ENCODE measurements at places on chromosomes 13 and 19.
A peak's percentile ranks its signal among the peaks of the same experiment; 100 is the strongest.

- DNase-seq = peak; percentile 17
Observed at GRCh38 chr19:1725100-1726064, 27.9 kb upstream of the ONECUT3 start.

- no peak for DNase-seq
Observed at GRCh38 chr19:4976401-4977298, 7.7 kb downstream of the KDM4B start.

DNA sequence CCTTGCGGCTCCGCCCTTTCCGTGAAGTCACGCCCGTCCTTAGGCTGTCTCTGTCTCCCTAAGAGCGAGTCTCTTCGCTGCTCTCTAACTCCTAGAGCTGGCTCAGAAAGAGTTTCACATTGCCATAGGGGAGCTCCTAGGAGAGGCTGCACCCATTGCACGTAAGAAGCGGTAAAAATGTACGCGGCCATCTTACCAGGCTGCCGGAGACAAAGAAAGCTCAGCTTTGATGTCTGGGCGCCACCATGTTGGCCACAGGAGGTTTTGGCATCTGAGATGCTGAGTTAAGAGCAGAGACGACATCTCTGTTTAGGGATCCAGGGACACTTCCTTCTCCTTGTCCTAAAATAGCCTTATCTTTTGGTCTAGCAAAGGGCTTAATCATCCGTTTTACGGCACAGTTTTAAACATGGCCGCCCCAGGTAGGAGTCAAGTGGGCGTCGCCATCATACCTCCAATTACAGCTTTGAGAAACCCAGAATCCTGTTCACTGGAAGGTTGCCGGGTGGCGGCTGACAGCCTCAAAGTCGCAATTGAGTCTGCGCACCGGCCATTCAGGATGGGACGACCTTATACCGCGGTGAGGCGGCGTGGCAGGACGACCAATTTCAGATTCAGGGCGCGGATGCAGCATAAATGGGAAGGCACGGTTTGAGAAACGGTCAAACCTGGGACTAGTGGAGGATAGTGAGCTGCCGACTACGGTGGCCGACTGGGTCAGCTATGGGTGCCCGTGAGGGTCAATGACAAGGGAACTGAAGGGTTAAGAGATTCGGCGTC is at the start of gene ZNF793:
TSS of gene ZNF793 (plus strand) at position 553 of the 780 bp plus-strand sequence. CDS start 16,501 bp downstream, outside the sequence.
- peak; percentile 76 for DNase-seq

GRCh38 chr13:113882716-113883115 is 18.8 kb upstream of the GAS6 start:
- DNase-seq = no peak

GRCh38 chr19:12314553-12314952 is 18.9 kb downstream of the ZNF563 start:
- no peak for DNase-seq

DNA sequence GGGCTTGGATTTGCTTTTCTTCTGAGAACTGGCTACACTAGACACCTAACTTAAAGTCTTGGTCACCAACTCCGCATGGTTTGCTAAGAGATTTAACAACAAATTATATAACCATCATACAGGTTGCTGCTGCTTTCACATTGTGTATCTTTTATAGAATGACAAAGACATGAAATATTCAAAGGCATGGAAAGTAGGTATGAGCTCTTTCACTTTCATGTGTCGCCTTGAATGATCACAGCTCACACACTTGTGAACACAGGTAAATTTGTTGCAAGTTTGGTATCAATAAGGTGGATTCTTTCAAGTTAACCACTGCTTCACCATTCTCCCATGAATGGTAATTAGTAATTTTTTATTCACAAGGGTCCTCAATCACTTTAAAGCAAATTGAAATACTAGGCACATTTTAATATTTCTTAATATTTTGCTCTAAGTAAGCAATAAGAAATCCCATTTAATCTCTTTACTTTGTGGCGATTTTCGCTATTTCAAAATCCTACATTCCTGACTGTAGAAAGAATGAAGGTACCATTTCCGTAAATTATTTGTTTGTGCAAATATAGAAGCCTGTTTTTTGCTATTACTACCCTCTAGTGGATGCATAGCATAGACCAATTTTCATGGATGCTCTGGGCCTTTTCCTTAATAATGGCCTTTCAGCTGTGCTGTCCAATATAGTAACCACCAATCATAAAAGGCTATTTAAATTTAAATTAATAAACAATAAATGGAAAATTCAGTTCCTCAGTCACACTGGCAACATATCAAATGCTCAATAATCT is 45.5 kb upstream of the FREM2 start:
- no peak for DNase-seq

- no peak for DNase-seq
Observed at GRCh38 chr13:97332742-97333141, 101.2 kb upstream of the RAP2A start.

DNA sequence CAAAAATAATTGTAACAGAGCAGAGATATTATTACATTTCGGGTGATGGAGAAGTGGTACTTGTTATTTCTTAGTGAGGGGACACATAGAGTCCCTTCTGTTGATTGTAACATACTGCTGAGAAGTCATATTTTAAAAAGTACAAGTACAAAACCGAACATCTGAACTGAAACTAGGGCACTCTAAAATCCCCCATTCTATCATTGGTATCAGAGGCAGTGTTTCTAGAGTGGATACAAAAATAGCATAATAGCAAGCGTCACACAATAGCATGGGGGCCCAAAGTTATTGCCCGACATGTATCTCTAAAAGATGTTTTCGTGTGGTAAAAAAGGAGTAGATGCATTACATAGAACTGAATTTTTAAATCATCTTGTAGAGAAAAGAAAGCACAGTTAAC is 502.1 kb upstream of the SLC10A2 start:
- DNase-seq = no peak

GRCh38 chr19:53549340-53549739 is 11.4 kb downstream of the ZNF331 start:
- no peak for DNase-seq

DNA sequence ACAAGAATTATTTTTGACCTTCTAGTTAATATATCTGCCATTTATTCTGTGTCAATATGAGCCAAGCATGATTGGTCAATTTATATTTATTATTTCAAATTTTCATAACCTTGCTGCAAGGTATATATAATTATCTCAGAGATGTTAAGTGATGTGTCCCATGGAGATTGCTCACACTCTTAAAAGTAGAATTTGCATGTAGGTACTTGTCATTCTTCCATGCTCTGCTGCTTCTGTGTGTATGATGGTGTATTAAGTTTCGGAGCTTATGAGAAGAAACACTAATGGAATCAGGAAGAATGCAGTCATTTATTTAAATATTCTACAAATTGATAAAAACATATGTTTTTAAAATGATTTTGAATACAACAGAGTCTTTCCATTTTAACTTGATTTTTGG is 586.8 kb upstream of the MIR17HG start:
- no peak for DNase-seq

DNA sequence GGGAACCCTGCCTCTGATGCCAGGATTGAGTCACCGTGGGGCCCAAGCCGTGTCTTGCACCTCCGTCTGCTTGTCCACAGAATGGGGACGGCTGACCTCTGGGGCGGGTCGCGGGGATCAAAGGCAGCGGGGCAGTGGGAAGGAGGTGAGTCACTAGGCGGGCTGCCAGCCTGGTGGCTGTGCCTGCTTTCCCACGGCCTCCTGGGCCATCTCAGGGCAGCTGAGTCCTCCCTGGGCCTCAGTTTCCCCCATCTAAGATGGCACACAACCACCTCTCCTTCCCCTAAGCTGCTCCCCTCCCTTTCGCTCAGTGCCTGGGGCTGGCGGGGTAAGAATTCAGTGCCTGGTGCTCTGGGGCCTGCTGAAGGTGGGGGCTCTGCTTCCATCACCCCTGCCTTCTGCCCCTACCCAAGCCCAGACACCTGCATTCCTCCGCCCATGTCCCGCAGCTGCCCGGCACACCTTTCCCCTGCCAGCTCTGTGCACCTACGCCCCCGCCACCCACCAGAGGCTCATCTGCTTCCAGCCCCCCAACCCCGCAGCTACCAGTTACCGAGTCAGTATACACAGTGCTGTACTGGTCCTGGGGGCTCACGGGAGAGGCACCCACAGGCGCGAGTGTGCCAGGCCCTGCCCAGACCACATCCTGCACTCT is 3.5 kb downstream of the MKNK2 start:
- DNase-seq = no peak

DNA sequence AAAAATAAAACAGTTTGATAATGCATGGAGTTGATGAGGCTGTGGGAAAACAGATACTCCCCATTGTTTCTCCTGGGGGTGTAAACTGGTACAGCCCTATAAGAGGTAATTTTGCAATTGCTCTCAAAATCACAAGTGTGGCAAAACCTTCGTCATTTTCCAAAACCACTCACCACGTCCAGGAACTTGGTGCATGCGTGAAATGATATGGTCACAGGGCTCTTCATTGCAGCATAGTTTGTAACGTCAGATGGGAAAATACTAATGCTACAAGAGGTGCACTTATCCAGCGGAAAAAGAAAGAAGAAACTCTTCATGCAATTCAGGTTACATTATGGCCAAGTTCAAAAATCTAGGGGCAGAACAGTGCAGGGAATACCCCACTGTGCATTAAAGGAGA is 11.9 kb upstream of the PLAUR start:
- no peak for DNase-seq

GRCh38 chr19:49696115-49696514 is 5.2 kb downstream of the CPT1C start:
- DNase-seq = no peak

DNA sequence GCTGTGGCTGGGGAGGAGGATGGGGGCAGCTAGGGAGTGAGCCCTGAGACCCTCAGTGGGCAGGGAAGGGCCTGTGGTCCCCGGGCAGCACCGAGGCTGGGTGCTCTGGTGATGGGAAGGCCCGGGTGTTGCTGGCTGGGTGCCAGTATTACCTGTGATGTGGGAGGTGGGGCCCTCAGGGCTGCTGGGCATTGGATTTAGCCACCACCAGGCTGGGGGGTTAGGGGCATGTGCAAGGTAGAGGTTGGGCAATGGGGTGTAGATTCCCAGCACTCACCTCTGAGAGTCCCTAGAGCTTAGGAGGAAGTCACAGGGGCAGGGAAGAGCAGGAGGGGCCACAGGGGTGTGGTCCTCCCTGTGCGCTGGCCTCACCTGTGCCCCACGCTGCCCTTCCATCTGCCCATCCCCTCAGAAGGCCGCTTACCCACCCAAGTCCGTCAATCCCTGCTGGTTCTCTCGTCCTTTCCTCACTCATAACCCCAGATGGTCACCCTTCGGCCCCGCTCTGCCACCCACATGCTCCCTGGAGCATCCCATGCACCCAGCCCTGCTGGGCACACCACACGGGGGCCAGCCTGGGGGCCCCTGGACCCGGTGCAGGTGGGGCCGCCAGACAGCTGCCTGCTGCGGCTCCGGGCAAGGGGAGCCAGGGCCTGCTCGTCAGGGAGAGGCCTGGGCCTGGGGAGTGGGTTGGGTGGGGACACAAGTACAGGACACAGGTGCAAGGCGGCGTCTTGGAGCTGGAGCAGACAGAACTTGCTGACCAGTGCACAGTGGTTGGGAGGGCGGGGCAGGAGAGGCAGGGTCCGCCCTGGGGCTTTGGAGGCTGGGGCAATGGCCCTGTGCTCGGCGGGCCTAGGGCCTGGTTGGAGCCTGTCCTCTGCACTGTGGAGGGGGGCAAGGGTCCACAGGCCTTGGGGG is 12.5 kb downstream of the EPN1 start:
- DNase-seq = no peak

GRCh38 chr19:45258862-45259261 is 7.8 kb downstream of the MARK4 start:
- no peak for DNase-seq

GRCh38 chr13:63690672-63691071 is 2275.0 kb upstream of the PCDH20 start:
- DNase-seq = no peak

- no peak for DNase-seq
Observed at GRCh38 chr13:51590971-51591627, 6.8 kb downstream of the WDFY2 start.

DNA sequence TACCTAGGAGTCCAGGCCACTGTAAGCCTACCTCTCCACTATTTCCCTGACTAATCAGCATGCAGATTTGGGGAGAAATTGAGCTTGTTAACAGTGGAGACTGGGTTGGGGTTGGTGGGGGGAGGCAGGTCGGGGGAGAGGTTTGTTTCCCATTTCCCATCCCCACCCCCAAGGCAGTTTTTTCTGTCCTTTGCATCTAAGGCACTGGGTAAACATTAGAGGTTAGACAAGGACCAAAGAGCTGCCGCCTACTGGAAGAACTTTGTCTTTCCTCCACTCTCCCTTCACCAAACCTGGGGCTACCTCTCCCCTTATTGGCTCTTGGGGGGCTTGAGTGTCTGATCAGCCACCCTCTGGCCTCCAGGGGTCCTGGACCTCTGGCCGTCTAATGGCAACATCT is 953 bp downstream of the KCNN4 start:
- peak; percentile 44 for DNase-seq

DNA sequence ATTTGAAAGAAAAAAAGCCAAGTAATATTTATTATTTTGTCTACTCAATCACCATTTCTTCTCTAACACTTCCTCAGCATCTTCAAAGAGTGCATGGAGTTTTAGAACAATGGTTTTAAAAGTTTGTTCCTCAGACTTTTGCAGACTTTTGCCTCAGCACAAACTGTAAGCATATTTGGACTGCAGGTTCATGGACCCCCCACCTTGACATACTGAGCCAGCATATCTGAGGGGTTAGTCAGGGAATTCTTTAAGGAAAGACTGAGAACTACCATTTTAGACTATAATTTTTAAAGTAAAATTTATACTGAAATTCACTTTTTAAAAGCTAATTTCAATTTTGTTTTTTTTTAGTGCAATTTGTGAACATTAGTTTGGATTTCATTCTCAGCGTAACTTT is 1676.8 kb upstream of the PCDH20 start:
- no peak for DNase-seq

GRCh38 chr19:8323781-8324185 is 2.5 kb downstream of the RPS28 start:
- no peak for DNase-seq

DNA sequence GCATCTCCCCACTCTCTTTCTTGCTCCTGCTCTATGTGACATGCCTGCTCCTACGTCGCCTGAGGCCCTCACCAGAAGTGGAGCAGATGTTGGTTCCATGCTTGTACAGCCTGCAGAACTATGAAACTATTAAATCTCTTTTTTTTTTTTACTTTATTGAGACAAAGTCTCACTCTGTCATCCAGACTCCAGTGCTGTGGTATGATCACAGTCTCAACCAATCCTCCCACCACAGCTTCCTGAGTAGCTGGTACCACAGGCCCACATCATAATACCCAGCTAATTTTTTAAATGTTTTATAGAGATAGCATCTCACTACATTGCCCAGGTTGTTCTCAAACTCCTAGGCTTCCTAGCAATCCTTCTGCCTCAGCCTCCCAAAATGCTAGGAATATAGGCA is 1067.7 kb downstream of the PCDH9 start:
- no peak for DNase-seq

DNA sequence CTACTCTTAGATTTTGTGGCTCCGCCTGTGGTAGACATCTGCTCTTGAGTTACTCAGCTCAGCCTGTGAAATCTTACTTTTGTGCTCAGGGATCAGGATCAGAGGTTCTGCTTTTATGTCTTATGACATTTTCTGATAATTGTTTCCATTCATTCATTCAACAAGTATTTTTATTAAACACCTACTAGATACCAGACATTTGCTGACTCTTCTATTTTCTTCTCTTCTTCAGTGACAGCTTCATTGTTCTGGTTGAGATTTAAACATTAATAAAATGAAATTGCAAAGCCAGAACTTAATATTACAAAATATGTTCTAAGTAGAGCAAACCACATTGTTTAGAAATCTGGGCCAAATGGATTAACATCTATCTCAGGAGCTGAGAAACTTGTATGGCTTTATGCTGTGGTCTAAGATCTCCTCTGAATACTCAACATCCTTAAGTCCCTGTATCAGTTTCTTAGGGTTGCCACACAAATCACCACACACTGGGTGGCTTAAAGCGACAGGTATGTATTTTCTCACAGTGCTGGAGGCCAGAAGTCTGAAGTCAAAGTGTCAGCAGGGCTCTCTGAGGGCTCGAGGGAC is 15.8 kb upstream of the MICU2 start:
- no peak for DNase-seq
